NCI-H526 treated with DMSO at 0.1 percent for 48 hours (cell line): ENCODE measurements at places on chromosomes 5 and 9.

DNA sequence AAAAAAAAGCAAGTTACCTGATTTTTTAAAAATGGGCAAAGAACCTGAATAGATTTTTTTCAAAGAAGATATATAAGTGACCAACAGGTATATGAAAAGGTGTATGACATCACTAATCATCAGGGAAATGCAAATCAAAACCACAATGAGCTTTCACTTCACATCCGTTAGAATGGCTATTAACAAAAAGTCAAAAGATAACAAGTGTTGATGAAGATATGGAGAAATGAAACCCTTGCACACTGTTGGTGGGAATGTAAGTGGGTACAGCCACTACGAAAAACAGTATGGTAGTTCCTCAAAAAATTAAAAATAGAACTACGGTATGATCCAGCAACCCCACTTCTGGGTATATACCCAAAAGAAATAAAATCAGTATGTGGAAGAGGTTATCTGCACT lies 134.8 kb downstream of the UGCG start:
- DNase-seq = no peak

DNA sequence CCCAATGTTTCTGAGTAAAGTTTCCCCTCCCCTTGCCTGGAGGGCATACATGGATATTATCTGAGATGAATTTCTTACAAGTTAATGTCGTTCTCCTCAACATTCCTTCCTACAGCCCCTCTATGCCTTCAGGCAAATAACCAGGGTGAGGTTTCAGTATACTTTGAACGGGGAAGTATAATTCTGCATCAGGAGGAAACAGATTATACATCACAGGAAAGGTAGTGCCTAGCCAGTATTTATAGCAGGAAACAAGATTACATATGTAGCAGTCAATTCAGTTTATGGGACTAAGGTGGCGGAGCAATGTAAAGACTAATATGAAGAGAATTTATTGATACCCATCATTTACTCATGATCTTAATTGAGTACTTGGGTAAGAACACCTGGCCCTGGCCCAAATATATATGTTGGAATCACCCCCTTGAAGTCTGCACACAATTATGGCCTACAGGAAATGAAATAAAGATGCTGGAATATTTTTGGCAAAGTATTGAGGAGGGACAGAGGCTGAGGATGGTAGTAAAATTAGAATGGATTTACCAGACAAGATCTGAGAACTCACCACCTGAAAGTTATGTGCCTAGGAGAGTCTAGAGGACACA lies 661.1 kb downstream of the PTPRD start:
- no peak for DNase-seq

- no peak for DNase-seq
Measured at GRCh38 chr9:136133191-136133958, 14.7 kb upstream of the TMEM250 start.

DNA sequence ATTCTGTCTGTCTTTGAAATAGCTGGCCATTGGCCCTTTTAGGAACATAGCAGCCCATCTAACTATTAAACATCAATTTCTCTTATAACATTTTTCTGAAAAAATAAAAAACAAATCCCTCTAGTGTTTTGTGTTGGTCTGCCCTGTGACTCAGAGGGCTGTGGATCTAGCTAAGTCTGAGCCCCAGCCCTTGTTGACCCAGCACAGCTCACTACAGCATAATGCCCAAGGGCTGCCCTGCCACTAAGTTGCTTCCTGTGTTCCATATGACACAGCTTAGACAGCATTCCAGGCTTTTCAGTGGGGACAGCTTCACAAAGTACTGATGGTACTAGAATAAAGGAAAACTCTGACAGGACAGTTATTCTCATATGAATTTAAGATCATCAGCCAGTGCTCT lies 136.0 kb downstream of the SCAMP1 start:
- DNase-seq = no peak

- DNase-seq = no peak
Measured at GRCh38 chr5:154508114-154508513, 30.1 kb upstream of the HAND1 start.

- DNase-seq = no peak
Measured at GRCh38 chr5:9363026-9363425, 182.8 kb downstream of the SEMA5A start.

GRCh38 chr9:20512106-20512505 lies 110.2 kb downstream of the MLLT3 start:
- DNase-seq = no peak

- no peak for DNase-seq
Measured at GRCh38 chr5:71601222-71602026, 14.3 kb downstream of the MCCC2 start.

DNA sequence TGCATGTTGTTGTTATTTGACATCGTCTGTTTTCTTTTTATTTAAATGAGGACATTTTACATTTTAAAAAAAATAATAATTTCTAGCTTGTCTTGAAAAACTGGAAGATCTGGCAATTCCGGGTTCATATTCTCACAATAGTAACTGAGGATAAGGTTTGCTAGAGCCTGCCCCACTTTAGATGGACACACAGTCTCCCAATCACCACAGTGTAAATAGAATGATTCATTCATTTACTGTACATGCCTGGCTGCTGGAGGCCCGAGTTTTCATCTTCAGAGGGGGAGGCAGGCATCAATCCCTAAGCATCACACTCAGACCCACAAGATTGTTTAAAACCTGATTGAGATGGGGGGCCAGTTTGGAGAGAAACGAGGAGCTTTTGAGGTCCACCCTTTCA lies 2039.7 kb upstream of the WWC1 start:
- DNase-seq = no peak
